ENCODE measurements at places on chromosomes 6 and 20.

DNA sequence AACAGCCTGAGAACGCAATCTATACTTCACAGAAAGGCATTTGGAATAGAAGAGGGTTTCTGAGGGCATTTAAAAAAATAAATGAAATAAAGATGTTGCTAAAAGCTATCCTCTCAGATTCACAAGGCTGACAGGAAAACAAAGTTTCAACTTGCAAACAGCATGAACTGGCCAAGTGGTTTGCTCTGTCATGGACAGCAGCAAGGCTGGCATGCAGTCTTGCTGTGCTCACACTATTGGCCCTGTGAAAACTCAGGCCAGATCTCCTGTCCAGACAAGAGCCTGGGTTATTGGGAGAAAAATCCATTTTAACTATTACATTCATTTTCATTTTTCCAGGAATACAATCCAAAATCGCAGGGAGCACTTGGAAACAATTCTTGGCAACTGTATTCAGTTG lies 506.2 kb upstream of the SLC35B3 start:
- DNase-seq: no peak

DNA sequence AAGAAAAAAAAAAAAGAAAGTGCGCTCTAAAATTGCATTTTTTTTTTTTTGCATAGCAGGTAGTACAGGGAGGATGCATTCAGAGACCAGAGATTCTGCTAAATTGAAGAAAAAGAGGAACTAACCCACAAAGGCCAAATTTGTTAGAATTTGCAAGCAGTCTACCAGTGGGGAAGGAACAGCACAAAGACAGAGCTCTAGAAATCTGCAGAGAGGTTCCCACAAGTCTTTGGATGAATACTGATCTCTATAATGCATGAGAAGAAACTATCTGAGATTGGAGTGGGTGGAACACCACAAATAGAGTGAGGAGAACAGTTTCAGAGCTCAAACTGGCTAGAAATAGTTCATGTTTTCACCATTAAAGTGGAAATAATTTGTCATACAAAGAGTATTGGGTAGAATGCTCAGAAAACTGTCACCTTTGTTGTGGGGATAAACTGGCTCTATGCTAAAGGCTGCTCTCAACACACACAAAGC lies 79.6 kb upstream of the AHI1 start:
- DNase-seq: no peak

DNA sequence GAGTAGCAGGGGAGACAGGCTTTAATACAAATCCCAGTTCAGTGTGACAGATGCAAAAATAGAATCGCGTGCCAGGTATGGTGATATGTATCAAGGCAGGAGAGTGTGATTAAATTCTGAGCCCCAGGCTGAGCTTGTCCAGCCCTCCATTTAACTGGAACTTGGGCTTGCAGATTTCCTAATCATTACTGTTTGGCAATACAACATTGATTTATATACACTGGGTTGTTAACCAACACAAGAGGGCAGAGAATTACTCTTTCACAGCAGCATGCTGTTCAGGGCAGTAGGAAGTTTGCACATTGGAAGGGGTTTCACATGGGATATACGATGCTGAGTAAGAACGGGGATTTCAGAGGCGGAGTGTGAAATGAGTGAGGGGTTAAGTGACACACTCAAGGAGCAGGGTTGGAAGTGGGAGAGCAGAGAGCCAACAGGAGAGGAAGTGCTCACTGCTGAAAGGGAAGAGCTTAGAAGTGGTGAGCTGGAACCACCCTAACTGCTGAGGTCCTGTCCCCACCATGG lies 70.8 kb upstream of the ATXN1 start:
- no peak for DNase-seq

GRCh38 chr20:44394702-44395460 lies 39.4 kb downstream of the HNF4A start:
- no peak for DNase-seq

GRCh38 chr20:37839432-37839827 lies 63.5 kb upstream of the VSTM2L start:
- no peak for DNase-seq

DNA sequence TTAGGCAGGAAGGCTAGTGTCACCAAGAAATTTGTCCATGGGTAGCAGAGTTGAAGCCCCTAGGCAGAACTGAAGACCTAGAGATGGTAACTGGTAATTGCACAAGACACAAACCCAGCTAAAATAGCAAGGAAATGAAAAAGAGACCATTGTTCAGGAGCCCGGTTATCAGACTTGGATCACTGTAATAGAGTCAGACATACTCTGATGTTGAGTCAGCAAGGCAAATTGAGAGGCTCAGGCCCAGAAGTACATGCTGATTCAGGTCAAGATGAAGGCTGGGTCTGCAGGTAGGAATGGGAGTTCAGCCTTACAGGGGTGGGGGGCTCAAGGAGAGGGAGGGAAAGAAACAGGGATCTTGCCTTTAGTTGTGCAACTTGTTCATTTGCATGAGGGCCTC lies 6.5 kb upstream of the TMEM242 start:
- DNase-seq: no peak

DNA sequence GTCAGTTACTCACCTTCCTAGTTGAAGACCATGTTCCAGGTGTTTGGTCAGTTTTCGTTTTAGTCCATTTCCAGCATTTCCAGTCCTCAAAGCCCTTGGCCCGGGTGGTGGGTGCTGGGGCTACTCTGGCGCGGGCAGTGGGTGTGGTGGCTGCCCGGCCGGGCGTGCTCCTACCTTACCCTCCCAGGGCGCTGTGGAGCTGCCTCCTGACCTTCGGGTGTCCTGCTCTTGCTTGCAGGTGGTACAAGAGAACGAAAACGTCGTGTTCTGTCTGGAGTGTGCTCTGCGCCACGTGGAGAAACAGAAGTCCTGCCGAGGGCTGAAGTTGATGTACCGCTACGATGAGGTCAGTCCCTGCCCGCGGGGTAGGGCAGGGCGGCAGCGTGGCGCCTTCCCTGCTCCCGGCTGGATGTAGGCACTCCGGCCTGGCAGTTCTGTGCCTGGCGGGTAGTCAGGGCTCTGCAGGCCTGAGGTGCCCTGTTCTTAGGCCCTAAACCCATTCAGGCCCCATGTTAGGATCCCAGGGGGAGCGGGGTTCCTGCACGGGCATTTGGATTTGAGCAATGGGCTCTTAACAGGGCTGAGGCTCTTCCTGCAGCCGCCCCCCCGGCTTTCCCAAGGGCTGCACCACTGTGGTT lies 145.8 kb downstream of the DTNBP1 start:
- no peak for DNase-seq

GRCh38 chr20:62302341-62303061 lies at the start of gene ADRM1:
TSS of gene ADRM1 (plus strand) at chr20:62302997. CDS start at chr20:62303569, 572 bp downstream.
- peak; percentile 95 for DNase-seq

GRCh38 chr6:82616386-82617028 lies 252.9 kb downstream of the TPBG start:
- DNase-seq: no peak

DNA sequence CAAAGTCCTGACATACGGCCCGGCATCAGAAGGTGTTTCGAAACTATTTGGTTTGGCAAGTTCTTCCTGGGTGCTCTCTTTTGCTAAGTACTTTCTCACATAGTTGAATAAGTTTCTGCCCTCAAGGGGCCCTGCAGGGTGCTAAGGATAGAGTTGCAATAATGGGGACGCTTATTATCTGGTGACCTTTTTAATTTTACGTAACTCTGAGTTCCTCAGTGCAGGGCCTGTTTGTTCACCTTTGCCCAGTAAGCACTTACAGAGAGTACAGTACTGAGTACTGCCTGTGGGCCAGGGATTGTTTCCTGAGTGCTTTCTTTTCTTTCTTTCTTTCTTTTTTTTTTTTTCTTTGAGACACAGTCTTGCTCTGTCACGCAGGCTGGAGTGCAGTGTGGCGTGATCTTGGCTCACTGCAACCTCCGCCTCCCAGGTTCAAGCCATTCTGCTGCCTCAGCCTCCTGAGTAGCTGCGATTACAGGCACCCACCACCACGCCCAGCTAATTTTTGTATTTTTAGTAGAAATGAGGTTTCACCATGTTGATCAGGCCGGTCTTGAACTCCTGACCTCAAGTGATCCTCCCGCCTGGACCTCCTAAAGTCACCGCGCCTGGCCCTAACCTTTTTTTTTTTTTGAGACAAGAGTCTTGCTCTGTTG lies 4.5 kb upstream of the PXMP4 start:
- no peak for DNase-seq

GRCh38 chr6:131597446-131597845 lies 24.4 kb downstream of the ARG1 start:
- DNase-seq: no peak

GRCh38 chr6:73340048-73340447 lies 14.0 kb downstream of the DPPA5 start:
- DNase-seq: no peak

- no peak for DNase-seq
These were observed 10.3 kb downstream of the RSPO4 start for GRCh38 chr20:991850-992249.

DNA sequence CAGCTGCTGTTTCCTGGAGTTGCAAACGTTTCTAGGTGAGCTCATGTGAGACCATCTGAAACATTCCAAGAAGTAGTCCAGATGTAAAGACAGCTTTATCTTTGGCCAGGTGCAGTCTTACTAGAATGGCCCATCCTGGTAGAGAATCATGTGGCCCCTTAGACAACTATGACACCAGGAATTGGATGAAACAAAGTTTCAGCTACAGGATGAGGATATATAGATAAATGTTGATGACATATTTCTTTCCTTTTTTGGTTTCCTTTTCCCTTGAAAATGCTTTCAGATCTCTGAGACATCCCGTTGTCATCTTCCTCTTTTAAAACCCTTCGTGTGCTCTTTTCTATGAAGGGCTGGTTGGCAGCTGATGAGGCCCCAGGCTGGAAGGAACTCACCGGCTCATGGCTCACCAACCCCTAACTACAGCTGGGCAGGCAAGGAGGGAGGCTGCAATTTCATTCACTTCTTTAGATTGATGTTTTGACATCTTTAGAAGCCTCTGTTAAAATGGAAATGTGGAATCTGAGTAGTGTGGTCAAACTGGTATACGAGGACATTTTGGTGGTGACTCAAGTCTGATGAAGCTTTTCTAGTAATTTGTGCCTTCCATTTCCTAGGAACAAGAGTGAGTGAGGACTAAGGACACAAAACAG lies 167.9 kb upstream of the TNFAIP3 start:
- DNase-seq: no peak

GRCh38 chr6:30167101-30167500 lies 3.8 kb downstream of the TRIM15 start:
- DNase-seq: no peak

GRCh38 chr6:167455371-167455770 lies 130.5 kb downstream of the TTLL2 start:
- DNase-seq: no peak

DNA sequence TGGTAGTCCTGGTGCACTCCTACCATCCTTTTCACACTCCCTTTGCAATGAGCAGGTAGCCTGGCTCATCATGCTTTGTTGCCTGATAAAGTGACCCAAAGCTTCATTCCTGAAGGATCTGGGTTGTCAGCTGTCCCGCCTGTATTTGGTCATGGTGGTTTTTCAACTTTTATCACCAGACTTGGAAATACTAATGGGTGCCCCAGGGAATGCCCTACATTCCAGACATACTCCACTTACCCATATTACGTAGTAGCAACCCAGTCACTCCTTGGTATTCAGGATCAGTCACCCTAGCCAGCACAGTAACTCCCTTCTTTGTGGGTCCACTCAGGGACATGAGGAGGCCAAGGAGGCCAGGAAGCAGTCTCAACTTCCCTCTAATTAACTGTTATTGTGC lies 199.2 kb downstream of the MAFB start:
- no peak for DNase-seq
